Karpas-422 (cell line): ENCODE measurements at places on chromosomes 3 and 15.

GRCh38 chr3:65993134-65993900 lies 45.4 kb downstream of the MAGI1 start:
- no peak overlapping the region for H3K4me3 ChIP-seq
- no peak for DNase-seq
- no peaks in the 10 kb centered on the region for H3K27me3 ChIP-seq
- no peaks in the 10 kb centered on the region for H3K4me1 ChIP-seq
- H3K36me3 ChIP-seq: no peaks in the 10 kb centered on the region

DNA sequence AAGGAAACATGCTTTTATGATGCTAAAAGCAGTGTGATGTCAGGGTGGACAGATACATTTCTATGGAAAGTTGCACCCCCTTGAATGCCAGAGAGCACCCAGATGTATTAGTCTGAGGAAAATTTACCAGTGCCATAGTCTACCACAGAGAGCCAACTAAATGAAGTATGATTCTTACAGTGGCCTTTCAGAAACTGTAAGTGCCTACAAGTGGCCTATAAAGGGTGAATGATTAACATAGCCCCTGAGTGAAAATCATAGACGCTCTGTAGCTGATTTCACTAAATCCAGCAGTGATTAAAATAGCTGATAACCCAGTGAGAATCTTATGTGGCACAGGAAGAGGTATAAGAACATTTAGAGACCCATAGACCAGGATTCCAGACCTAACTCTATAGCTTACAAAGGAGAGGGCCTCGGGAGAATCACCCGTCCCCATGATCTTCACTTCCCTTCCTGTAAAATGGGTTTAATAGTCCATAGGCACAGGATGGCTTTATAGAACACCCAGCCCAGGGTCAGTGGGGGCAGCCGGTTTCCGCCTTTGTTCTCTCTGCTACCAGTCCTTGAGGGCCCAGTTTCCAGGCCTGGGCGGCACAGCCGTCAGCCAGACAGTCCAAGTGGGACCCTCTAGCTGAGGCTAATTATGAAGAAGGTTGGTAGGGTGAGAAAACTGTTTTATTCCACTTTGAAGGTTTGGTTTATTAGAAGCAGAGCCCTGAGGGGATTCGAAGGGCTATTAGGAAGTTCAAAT lies 35.5 kb upstream of the CACNA2D3 start:
- DNase-seq: no peak
- H3K36me3 ChIP-seq: no peaks in the 10 kb centered on the region
- H3K4me1 ChIP-seq: no peaks in the 10 kb centered on the region
- no peak overlapping the region for H3K27ac ChIP-seq

DNA sequence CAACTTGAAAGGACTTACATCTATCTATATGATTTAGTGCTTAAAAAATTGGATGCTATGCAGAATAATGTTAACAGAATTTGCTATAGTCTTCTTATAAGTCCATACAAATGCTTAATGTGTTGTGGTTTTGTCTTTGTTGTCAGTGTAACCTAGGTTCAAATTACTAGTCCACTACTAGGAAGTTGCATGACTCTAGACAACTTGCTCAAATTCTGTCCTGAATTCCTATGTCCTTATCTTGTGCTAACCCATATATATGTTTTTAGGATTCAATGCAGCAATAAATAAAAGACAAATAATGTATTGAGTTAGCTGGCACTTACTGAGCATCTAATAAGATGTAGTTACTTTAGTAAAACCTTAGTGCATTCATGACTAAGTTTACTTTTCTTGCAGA lies 276.5 kb upstream of the KCNMB2 start:
- no peak overlapping the region for H3K27ac ChIP-seq
- H3K36me3 ChIP-seq: no peaks in the 10 kb centered on the region
- H3K4me3 ChIP-seq: no peak overlapping the region
- DNase-seq: no peak

- H3K4me3 ChIP-seq: no peak overlapping the region
- peaks cover 90% of the 10 kb centered on the region for H3K4me1 ChIP-seq
- H3K27ac ChIP-seq: peak overlapping the region; percentile 92
- no peaks in the 10 kb centered on the region for H3K27me3 ChIP-seq
- no peak for DNase-seq
These were observed 125.9 kb upstream of the PHLDB2 start for GRCh38 chr3:111733154-111733553.

DNA sequence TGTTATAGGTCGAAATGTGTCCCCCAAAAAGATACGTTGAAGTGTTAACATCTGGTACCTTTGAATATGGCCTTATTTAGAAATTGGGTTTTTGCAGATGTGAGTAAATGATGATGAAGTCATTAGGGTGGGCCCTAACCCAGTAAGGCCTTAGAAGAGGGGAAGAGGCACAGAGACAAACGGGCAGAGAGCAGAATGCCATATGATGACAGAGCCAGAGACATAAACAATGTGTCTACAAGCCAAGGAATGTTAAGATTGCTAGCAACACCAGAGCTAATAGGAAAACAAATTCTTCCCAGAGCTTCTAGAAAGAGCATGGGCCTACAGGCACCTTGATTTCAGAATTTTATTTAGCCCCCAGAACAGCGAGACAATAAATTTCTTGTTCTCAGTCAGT lies 693.1 kb upstream of the NECTIN3 start:
- no peak overlapping the region for H3K4me3 ChIP-seq
- DNase-seq: no peak
- no peaks in the 10 kb centered on the region for H3K36me3 ChIP-seq
- H3K4me1 ChIP-seq: no peaks in the 10 kb centered on the region
- no peaks in the 10 kb centered on the region for H3K27me3 ChIP-seq
- no peak overlapping the region for H3K27ac ChIP-seq

DNA sequence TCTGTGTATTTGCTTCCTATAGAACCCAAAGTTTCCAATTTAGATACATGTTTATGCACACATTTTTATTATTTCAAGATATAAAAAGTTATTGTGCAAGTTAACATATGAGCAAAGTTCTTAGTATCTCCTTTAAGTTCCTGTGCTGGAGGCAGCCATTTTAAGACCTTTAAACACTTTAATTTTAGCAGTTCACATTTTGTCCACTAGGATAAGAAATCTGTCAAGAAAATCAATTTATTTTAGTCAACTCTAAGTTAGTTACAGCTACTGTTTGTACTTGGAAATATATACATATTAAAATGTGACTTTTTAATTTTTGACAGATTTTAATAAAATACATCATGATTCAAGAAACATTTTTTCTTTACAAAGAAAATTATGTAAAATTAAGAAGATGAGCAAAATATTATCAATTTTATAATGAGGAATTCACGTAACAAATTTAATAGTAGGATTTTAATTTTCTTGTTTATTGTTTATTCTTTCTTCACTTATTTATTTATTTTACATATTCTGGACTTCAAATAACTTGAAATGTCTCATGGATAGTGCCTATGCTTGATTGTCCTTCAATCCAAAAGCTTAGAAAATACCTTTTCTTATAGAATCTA lies 402.6 kb upstream of the GBE1 start:
- DNase-seq: peak; percentile 75
- no peaks in the 10 kb centered on the region for H3K27me3 ChIP-seq
- no peaks in the 10 kb centered on the region for H3K4me1 ChIP-seq

- H3K4me3 ChIP-seq: no peak overlapping the region
- no peaks in the 10 kb centered on the region for H3K36me3 ChIP-seq
- DNase-seq: peak; percentile 35
- H3K27me3 ChIP-seq: no peaks in the 10 kb centered on the region
These were observed 12.2 kb upstream of the ZBED2 start for GRCh38 chr3:111607240-111607920.

- H3K4me1 ChIP-seq: peaks cover 11% of the 10 kb centered on the region
- no peak for DNase-seq
- no peak overlapping the region for H3K4me3 ChIP-seq
- H3K27me3 ChIP-seq: no peaks in the 10 kb centered on the region
- H3K36me3 ChIP-seq: no peaks in the 10 kb centered on the region
- no peak overlapping the region for H3K27ac ChIP-seq
These were observed 530.8 kb downstream of the SOX2 start for GRCh38 chr3:182242489-182242942.

GRCh38 chr15:73996939-73997338 lies 2.4 kb downstream of the PML start:
- DNase-seq: peak; percentile 68
- peaks cover 6% of the 10 kb centered on the region; the same call in 1 of the 2 replicates for H3K36me3 ChIP-seq

DNA sequence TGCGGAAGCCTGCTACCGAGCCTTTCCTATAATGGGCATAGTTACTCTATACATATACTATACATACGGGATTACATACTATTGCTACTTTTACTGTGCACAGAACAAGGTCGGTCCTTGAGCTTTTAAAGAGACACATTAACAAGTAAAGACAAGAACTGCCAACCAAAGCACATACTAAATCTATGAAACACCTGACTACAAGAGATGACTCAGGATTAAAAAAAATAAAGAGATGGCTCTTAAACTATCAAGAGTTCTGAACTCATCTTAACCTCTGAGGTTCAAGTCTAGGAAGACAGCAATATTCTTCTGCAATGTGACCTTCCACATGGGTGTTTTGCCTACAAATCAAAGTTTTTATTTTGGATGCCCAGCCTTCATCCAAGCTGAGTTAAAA lies 106.8 kb downstream of the TNIK start:
- peaks cover 4% of the 10 kb centered on the region; the same call in 1 of the 2 replicates for H3K4me1 ChIP-seq
- no peak overlapping the region for H3K4me3 ChIP-seq
- H3K27ac ChIP-seq: no peak overlapping the region
- H3K36me3 ChIP-seq: no peaks in the 10 kb centered on the region

GRCh38 chr15:74265046-74265639 lies 29.0 kb downstream of the CCDC33 start:
- DNase-seq: peak; percentile 61
- H3K36me3 ChIP-seq: no peaks in the 10 kb centered on the region
- no peaks in the 10 kb centered on the region for H3K27me3 ChIP-seq
- H3K4me3 ChIP-seq: no peak overlapping the region
